ENCODE measurements at places on chromosomes 4 and X. TPM values are rescaled to one million over a fixed set of nuclear protein-coding genes. Genes with fewer than 3 reads are reported as not detected.

DNA sequence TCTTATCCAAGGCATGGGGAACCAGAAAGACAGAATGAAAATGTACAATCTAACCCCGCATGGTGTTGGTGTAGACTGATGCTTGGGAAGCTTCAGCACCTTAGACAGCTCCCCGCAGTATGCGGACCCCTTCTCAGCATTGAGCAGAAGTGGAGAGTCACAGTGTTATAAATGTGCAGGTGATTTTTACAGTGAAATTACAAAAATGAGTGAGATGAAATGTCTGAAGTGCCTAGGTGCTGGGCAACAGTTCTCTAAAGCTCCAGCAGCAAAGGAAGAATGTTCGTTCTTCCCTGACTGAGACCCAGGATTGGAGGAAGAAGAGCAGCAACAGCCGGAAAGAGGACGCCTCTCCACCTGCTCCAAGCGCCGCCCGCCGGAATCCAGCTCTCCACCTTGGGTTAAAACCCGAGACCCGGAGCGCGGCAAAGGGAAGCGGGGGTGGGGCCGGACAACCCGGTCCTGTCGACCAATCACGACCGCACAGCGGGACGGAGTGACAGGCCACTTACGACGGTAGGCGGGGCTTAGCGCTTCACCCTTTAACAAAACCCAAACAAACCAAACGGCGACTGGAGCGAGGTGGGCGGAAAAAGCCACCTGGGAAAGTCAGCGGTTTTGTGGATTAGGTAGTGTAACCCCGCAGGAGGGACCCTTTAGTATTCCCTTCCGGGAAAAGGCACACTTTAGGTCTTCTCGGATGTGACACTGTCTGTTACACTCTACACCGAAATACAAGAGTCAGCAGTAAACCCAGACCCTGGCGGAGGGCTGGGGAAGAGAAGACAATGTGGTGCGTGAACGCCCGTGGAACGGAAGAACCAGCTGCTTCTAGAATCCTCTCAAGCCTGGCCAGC lies at the start of gene GLRA3:
TSS of gene GLRA3 (minus strand) at position 403 of the 857 bp plus-strand sequence. CDS start 436 bp downstream, outside the sequence.
- no peaks in the 10 kb centered on the region for H3K36me3 ChIP-seq
- no peaks in the 10 kb centered on the region for H3K4me1 ChIP-seq
- H3K4me3 ChIP-seq: peak within 1 kb of the TSS; percentile 28
- DNase-seq: no peak

The FAM9C gene
- not detected for total RNA-seq

GRCh38 chr4:118909173-118909956 lies 20.7 kb downstream of the SYNPO2 start:
- no peak overlapping the region for H3K27ac ChIP-seq
- peaks cover 2% of the 10 kb centered on the region for H3K27me3 ChIP-seq
- peaks cover 40% of the 10 kb centered on the region for H3K4me1 ChIP-seq
- H3K4me3 ChIP-seq: no peak overlapping the region
- no peaks in the 10 kb centered on the region for H3K36me3 ChIP-seq

DNA sequence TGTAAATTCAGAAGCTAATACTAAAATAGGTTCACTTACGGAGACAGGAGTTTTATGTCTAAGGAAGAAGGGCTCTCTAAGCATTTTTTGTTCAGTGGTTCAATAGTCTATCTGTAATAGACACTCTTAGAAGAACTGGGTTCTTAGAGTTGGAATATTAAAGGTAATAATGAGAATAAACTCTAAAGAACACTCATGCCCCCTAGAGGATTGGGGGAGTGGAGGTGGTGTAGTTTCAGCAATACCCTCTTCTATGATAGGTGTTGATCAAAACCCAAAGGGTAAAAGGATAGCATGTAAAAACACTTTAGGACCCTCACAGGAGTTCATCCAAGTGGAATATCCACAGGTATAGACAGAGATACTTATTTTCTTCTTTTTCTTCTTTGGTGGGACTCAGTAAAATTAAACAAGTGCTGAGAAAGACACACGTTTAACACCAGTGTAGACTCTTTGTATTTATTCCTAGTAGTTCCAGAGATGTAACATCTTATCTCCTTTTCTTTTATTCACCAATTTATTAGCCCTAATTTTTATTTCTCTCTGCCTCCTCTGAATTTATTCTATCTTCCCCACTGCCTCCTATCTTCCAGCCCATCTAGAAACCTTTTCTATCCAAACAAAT lies 25.7 kb upstream of the MND1 start:
- DNase-seq: peak; percentile 37
- H3K27me3 ChIP-seq: no peaks in the 10 kb centered on the region
- H3K36me3 ChIP-seq: peaks cover 9% of the 10 kb centered on the region
- H3K4me1 ChIP-seq: peaks cover 11% of the 10 kb centered on the region
- no peak overlapping the region for H3K4me3 ChIP-seq

GRCh38 chr4:1604706-1605205 lies 79.4 kb downstream of the FAM53A start:
- no peak overlapping the region for H3K27ac ChIP-seq
- no peak overlapping the region for H3K4me3 ChIP-seq
- no peaks in the 10 kb centered on the region for H3K4me1 ChIP-seq

- no peak overlapping the region for H3K4me3 ChIP-seq
- no peaks in the 10 kb centered on the region for H3K27me3 ChIP-seq
- H3K27ac ChIP-seq: no peak overlapping the region
- H3K4me1 ChIP-seq: peaks cover 39% of the 10 kb centered on the region
- H3K36me3 ChIP-seq: peaks cover 28% of the 10 kb centered on the region
- no peak for DNase-seq
These were observed 114.9 kb downstream of the ZNF827 start for GRCh38 chr4:145823743-145824142.

DNA sequence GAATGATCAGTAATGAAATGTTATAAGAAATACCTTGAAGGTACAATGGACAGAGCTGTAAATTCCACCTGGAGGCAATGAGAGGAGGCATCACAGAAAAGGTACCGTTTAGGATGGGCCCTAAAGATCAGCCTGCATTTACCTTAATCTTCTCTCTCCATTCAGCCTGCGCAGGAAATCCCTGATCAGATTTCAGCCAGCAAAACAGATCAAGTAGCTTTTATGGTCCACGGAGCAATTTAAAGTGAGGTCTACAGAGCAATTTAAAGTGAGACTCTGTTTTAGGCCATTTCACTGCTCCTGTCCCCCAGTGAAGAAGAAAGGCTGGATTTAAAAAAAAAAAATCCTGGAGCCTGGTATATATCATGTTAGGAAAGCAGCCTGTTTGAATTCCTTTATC lies 195.1 kb upstream of the VCX start:
- no peak for DNase-seq
- H3K27me3 ChIP-seq: no peaks in the 10 kb centered on the region
- H3K4me1 ChIP-seq: no peaks in the 10 kb centered on the region
- no peak overlapping the region for H3K4me3 ChIP-seq
- H3K27ac ChIP-seq: no peak overlapping the region

The PPP1R2C gene
- not detected for total RNA-seq

The DCAF12L1 gene
- total RNA-seq: not detected

DNA sequence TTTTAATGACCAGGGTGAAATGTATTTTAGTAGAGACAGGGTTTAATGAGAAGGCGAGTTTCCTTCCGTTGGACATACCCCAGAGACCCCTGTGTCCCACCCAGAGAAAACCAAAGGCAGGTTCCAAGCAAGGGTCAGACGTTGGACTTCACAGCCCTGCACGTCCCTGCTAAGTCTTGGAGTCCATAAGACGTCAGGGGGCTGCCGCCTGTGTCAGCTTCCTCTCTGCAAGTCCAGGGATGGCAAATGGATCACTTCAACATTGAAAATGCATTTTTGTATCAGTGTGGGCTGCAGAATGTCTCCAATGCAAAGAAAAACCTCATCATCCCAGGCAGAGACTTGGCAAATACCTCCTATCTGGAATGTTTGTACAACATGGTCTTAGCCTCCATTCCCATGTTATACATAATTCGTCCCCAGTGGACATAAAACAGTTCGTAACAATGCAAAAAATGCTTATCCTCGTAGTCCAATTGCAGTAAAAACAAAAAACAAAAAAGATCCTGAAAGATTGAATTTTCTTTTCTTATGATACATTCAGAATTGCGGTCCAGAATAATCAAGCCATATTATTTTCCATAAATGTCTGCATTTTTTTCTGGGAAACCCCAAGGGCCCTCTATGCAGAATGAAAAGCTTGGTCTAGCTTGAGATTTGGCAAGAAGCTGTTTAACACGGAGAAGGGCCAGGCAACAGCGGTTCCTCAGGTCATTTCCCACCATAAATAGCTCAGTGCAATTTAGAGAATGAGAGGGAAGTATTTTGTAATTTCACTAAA lies 190.9 kb downstream of the SHOX start:
- no peak overlapping the region for H3K27ac ChIP-seq
- H3K4me1 ChIP-seq: peaks cover 22% of the 10 kb centered on the region
- peaks cover 5% of the 10 kb centered on the region for H3K36me3 ChIP-seq
- peaks cover 2% of the 10 kb centered on the region for H3K27me3 ChIP-seq
- no peak overlapping the region for H3K4me3 ChIP-seq
- DNase-seq: no peak

DNA sequence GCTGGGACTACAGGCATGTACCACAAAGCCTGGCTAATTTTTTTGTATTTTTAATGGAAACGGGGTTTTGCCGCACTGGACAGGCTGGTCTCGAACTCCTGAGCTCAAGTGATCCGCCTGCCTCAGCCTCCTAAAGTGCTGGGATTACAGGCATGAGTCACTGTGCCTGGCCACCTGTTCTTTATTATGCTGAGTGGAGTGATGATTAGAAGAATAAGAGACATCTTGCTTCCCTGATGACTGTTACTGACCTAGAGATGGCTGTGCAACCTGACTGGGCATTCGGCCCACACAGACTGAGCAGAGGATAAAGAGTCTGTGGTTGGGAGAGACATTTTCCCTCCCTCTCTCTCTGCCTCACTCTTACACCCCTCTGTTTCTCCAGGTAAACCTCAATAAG lies 56.7 kb downstream of the SPINK2 start:
- no peak overlapping the region for H3K4me3 ChIP-seq
- H3K27ac ChIP-seq: no peak overlapping the region
- DNase-seq: peak; percentile 33

The ARFIP1 gene
- total RNA-seq: 37.6 TPM

DNA sequence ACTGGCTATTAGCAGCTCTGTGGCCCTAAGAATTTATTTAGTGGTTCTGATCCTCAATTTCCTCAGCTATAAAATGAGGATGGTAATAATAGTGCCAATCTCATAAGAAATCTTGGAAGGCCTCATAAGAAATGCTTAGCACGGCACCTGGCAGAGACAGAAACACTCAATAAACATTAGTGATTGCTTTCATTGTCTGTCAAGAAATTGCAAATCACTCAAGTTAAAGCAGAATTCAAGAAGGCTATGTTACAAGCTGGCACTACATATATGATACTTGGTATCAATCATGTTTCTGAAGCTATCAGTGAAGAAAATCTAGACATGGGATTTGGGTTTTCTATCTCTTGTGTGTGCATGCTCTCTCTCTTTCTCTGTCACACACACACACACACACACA lies 267.7 kb upstream of the KCNIP4 start:
- peaks cover 6% of the 10 kb centered on the region for H3K27me3 ChIP-seq
- no peaks in the 10 kb centered on the region for H3K4me1 ChIP-seq
- no peaks in the 10 kb centered on the region for H3K36me3 ChIP-seq
- DNase-seq: no peak

- H3K36me3 ChIP-seq: no peaks in the 10 kb centered on the region
- H3K4me3 ChIP-seq: no peak within 1 kb of the TSS
- no peaks in the 10 kb centered on the region for H3K4me1 ChIP-seq
These were observed at the start of gene IL2RG for GRCh38 chrX:71111141-71111843. TSS of gene IL2RG (minus strand) at chrX:71111577. CDS start at chrX:71111539, 38 bp downstream.

DNA sequence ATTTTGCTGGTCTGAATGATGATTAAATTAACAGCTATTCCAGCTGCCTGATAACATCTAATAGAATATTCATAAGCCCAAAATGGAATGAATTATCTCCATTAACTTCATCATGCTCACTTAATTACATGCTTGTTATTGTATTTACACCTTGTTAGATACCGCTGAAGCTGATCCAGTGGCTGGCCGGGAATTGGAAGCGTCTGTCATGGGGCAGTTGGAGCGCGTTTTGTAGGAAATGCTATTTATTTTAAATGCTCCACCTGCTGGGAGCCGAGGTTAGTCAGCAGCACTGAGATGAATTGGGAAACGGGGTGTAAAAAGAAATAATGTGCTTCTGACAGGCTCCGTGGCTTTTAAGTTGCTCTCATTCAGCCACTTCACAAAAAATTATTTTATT lies 25.2 kb downstream of the ARX start:
- no peak overlapping the region for H3K27ac ChIP-seq
- DNase-seq: no peak
- no peak overlapping the region for H3K4me3 ChIP-seq
- no peaks in the 10 kb centered on the region for H3K4me1 ChIP-seq

- DNase-seq: peak; percentile 85
- peaks cover 27% of the 10 kb centered on the region for H3K27me3 ChIP-seq
- H3K27ac ChIP-seq: no peak overlapping the region
- H3K4me1 ChIP-seq: peaks cover 14% of the 10 kb centered on the region
These were observed 215.6 kb upstream of the GYPA start for GRCh38 chr4:144355811-144356757.

DNA sequence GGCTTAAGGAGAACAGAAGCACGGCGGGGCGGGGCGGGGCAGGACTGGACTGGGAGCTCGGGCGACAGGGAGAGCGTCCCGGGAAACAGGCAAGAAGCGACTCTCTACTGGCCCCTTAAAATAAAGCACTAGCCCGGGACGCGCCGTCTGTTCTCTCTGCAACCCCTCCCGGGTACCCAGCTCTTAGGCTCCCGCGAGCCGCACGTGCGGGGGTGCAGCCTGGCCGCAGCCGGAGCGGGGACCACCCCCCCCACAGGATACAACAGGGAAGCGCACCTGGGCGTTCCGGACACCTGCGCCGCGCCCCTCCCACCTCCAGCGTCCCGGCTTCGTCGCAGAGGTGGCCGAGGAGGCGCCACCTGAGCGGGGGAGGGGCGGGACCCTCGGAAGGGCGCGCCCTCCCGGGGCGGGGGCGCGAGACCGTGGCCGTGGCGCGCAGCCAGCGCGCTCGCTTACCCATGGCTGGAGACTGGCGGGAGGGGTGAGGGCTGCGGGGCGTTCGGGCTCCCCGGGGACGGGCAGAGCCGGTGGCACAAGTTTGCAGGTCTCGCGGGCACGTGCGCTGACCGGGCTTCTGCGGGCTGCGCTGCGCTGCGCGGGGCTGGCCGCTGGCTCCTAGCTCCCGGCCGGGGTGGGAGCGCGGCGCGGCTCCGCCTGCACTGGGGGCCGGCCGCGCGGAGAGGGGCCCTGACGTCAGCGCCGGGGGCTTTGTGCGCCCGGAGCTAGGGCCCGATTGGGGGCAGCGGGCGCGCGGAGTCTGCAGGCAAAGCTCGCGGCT lies 91.5 kb downstream of the GEMIN8 start:
- no peak for DNase-seq
- no peaks in the 10 kb centered on the region for H3K36me3 ChIP-seq

The TEX13D gene
- not detected for total RNA-seq

The YY2 gene
- 3.5 TPM for total RNA-seq

- no peak overlapping the region for H3K4me3 ChIP-seq
- peak; percentile 32 for DNase-seq
- no peaks in the 10 kb centered on the region for H3K4me1 ChIP-seq
These were observed 8.7 kb downstream of the KIAA1210 start for GRCh38 chrX:119118780-119119395.

The PRICKLE3 gene
- 8.0 TPM for total RNA-seq

GRCh38 chr4:139802931-139803330 lies 137.3 kb downstream of the MGST2 start:
- DNase-seq: no peak
- no peak overlapping the region for H3K27ac ChIP-seq
- no peaks in the 10 kb centered on the region for H3K4me1 ChIP-seq
- H3K27me3 ChIP-seq: peaks cover 4% of the 10 kb centered on the region

GRCh38 chr4:120927801-120928409 lies 5.4 kb upstream of the PRDM5 start:
- DNase-seq: no peak
- H3K27ac ChIP-seq: no peak overlapping the region
- no peaks in the 10 kb centered on the region for H3K36me3 ChIP-seq
- H3K4me1 ChIP-seq: peaks cover 36% of the 10 kb centered on the region
